ENCODE measurements at places on chromosomes 6 and 20.

- no peak for DNase-seq
Measured at GRCh38 chr6:167710363-167710920, 116.3 kb upstream of the AFDN start.

- DNase-seq: peak; percentile 27
Measured at GRCh38 chr6:106608080-106608668, 21.1 kb downstream of the RTN4IP1 start.

GRCh38 chr20:33994222-33994913, 657 bp downstream of the RALY start:
- DNase-seq: peak; percentile 4

GRCh38 chr6:4794140-4794707, 18.0 kb downstream of the CDYL start:
- DNase-seq: no peak

DNA sequence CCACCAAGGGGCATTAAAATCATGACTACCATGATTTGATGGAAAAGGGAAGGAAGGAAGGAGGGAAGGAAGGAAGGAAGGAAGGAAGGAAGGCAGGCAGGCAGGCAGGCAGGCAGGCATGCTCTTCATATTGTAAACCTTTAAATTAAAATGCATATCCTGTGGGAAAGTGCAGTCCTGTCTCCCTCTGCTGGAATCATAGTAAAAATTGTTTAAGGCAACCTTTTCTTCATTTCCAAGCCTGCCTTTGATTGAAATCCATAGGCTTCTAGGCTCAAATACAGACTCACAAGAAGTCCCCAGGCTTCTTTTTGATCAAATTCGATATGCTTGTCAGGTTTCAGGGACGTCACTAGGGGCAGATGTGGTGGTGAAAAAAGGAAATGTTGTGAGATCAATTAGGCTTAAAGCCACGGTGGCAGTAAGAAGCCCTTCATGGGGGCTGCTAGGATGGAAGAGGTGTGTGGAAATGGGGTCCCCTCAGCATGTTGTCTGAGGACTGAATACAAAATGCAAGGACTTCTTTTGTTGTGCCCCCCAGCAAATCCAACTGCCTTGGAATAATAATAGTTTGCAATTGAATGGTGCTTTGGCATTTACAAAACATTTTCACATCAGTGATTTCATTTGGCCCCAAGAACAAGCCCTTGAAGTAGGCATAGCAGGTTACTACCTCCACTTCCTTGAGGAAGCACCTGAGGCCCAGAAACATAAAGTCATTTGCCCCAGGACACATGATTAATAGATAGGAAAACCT, 25.6 kb upstream of the GABRR1 start:
- peak; percentile 37 for DNase-seq
